ENCODE measurements at places on chromosomes 13 and 19.
A peak's percentile ranks its signal among the peaks of the same experiment; 100 is the strongest.

DNA sequence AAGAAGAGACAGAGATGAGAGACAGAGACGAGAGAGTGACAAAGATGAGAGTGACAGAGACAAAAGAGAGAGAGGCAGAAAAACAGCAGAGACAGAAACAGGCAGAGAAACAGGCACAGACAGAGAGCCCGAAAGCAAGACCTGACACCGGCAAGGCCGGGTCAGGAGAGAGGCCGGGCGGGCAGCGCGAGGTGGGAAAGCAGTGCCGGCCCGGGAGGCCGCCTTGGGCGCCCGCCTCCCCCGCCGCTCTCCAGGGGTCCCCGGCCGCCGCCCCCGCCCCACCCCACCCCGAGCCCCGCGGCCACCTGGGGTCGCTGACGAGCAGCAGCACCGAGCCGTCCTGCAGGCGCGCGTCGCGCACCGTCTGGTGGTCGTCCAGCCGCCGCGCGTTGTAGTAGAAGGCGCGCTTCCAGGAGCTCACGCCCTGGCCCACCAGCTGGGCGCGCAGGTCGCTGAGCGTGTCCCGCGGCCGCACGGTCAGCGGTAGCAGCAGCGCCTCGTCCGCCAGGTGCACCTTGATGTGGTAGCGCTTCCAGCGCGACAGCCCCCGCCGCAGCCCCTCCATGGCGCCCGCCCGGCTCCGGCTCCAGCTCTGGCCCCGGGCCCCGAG is at the start of gene TINCR:
Gene TINCR, minus strand, starts transcription at position 594 of the 610 bp plus-strand sequence.
- no peak for DNase-seq

DNA sequence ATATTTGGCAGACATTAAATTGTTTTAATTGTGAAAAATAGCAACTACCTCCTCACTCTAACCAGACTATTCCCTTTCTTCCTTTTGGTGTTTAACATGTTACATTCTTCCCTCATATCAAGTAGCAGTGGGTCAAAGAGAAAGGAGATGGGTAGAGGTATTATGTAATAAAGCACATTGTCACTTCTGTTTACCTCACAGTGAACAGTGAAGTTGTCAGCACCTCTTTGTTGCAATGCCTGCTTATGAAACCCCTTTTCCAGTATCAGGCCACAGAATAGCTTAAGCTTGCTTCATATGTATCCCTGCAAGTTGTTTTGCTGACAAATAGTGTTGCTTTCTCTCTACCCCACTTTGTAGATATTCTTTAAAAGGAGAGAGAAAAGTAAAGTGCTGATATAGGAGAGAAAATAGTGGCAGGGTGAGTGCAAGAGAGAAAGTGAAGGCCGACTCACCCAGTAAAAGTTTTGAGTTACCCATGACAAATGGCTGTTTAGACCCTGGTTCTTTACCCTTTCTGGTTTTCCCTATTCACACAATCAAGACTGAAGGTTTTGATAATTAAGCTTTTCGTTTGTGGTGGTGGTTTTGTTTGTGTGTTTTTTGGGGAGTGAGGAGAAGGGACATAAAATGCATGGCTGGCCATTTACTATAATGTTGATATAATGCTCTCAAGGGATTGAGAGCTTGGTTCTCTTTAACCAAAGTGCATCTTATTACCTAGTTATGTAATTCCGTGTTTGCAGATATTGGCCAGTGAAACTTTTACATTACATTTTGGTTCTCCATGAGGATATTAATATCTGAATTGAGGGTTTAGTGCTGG is 3.7 kb downstream of the ITM2B start:
- DNase-seq, result peak; percentile 5

- DNase-seq, result no peak
Observed at GRCh38 chr19:41323023-41323422, 13.1 kb downstream of the CCDC97 start.

DNA sequence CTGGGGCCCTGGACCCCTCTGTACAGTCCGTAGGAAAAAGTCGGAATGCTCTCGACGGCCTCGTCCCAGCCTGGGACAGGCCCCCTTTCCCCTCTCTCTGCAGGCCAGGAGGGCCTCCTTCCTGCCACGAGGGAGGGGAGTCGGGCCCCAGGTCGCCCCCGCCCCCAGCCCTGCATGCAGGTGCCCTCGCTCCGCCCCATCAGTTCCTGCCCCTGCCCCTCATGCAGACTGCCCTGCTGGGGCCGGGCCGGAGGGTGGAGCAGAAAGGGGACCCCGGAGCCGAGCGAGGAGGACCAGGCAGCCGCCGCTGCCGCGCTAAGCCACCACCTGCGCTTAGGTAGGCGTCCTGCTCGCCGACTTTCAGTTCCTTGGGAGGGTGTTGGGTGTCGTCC is 7.3 kb downstream of the LYL1 start:
- no peak for DNase-seq

DNA sequence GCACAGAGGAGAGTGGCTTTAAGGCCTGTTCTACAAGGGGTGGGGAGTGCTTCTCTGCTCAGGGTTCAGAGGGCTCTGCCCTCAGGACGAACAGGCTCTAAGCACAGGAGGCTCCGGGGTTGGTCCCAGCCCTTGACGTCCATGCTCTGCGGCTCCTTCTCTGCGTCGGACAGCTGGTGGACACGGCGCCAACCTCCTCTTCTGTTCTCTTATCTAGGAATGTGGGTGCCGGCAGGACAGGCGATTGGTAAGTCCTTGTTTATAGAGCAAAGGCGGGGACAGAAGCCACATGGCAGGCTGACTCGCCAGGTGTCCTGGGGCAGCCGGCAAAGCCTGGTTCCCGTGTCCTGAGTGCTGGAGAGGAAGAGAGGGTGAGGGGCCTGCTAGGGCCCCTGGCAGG is 8.4 kb upstream of the RPS15 start:
- DNase-seq, result no peak

GRCh38 chr13:64639206-64639605 is 2590.9 kb downstream of the PCDH9 start:
- DNase-seq, result no peak

GRCh38 chr13:27470075-27470820 is 19.9 kb upstream of the MTIF3 start:
- DNase-seq, result no peak

- DNase-seq, result no peak
Observed at GRCh38 chr13:53010374-53011105, 18.1 kb upstream of the OLFM4 start.

All from activated CD4-positive, alpha-beta T cell treated with anti-CD3 and anti-CD28 coated beads, Interleukin-2, Interleukin-6, amounts not matched to agents 100 ng/mL and 50 ng/mL, durations not matched to agents 16 hours and 8 hours (primary cell).